Lung (tissue), 17 donors: ENCODE measurements at places on chromosomes 1 and 21. TPM values are rescaled to one million over a fixed set of nuclear protein-coding genes. Genes with fewer than 3 reads are reported as not detected.

- peak; percentile 62 for DNase-seq
- H3K27ac ChIP-seq = no peak overlapping the region
- H3K36me3 ChIP-seq = no peaks in the 10 kb centered on the region
- peaks cover 2% of the 10 kb centered on the region for H3K4me1 ChIP-seq
Observed at GRCh38 chr1:84103197-84103992, 40.7 kb upstream of the PRKACB start.

GRCh38 chr1:78070758-78071157 is 25.0 kb downstream of the GIPC2 start:
- no peaks in the 10 kb centered on the region for H3K4me1 ChIP-seq
- no peaks in the 10 kb centered on the region for H3K36me3 ChIP-seq
- H3K4me3 ChIP-seq = no peak overlapping the region
- H3K27ac ChIP-seq = no peak overlapping the region

DNA sequence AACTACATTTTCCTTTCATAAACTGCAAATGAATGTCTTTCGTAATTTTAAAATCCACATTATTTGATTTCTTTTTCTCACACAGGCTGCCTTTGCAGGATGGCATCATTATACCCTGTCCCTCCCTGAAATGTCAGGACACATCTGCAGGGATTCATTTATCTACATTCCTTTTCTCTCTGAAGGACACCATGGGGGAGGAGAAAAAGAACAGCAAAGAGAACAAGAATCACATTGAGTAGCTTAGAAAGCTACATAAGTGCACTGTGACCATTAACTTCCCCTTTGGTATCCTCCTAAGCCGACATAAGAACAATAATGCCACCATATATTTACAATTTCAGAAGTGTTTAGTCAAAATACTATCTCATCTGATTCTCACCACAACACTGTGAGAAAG is 129.5 kb downstream of the PIGK start:
- no peaks in the 10 kb centered on the region for H3K4me1 ChIP-seq
- DNase-seq = no peak
- no peak overlapping the region for H3K4me3 ChIP-seq
- no peaks in the 10 kb centered on the region for H3K36me3 ChIP-seq
- H3K27ac ChIP-seq = no peak overlapping the region

Gene OR2L3
- not detected for total RNA-seq
